GM23338 (cell line): ENCODE measurements at places on chromosomes 2 and 18. TPM values are rescaled to one million over a fixed set of nuclear protein-coding genes. Genes with fewer than 3 reads are reported as not detected.

DNA sequence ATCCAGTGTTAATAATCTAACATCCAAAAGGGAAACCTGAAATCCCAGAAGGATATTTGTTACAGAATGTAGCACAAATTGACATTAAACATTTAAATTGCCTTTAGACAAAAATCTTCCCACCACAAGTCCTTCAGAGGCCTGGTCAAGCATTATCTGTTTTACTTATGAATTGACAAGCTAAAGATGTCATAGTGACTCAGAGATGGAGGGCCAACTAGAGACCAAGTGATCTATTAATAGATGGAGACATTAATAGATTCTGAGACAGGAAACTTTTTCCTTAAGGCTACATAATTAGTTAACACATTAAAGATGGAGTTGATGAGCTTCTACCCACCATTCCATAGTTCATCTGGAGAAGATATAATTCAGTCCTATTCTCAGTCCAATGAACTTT lies 526.2 kb downstream of the IRS1 start:
- no peak for DNase-seq

DNA sequence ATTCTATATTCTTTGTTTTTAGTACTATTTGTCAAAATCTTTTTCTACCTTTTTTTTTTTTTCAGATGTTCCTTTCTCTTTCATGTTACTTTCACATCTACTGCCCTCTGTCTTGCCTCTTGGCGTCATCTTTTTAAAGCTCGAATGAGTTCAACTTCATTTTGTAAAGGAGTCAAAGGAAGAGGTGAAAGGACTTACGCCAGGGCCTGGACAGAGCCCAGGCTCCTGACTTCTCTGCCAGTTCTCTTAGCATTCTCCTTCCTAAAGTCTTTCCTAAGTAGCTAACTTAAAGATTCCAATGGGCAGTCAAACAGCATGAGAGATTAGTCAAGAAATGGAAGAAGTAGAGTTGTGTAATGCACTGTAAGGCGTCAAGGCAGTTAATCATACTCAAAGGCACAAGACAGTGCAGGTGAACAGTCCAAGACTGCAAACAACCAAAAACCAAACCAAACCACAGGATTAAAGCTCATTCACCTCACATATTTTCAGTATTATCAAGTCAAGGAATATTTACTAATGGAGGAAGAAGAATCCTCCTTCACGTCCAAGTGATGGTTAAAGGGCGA lies 301.7 kb downstream of the TCF4 start:
- no peak for DNase-seq

GRCh38 chr2:8819194-8819593 lies 18.2 kb downstream of the KIDINS220 start:
- no peak for DNase-seq

DNA sequence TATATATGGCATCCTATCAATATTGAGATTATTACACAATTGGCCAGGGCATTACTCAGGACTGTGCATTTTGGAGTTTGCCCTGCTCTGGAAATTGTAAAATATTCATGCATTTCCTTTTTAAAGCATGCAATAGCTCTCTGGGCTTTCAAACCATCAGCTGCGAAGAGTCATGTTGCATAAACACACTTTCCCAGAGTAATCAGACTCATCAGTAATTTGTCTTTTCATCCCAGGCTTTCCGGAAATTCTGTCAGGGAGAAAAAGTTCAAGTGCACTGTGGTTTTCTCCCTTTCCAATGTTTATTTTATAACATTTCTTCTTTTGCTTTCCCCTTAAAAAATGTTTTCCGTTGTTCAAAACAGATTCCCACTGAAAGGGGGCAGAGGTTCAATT lies 38.9 kb upstream of the FHL2 start:
- DNase-seq: no peak

DNA sequence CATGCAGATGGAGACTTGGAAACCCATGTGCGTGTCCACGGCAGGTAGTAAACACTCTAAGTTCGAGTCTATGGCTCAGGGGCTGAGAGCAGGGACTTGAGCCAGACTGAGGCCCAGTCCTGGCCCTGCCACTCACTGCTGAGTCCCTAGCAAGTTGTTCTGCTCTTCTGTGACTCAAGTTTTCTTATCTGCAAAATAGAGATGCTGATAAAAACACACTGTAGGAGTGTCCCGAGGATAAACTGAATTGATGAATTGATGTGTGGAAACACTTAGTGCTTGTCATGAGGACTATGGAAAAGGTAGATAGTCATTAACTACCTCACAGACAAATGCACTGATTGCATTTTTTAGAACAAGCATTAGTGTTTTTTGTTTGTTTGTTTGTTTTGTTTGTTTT lies 73.2 kb downstream of the BOLA3 start:
- no peak for DNase-seq

- DNase-seq: no peak
Observed at GRCh38 chr2:223383315-223383714, 218.8 kb downstream of the SCG2 start.

GRCh38 chr2:128272601-128273468 lies 45.8 kb downstream of the HS6ST1 start:
- no peak for DNase-seq

IL18R1 gene
- 0.39 TPM in 1 of 2 replicates, not detected in the other for polyA plus RNA-seq

TNS1 gene
- 1.3 and 2.0 TPM in 2 replicates for polyA plus RNA-seq

G6PC2 gene
- polyA plus RNA-seq: not detected in 2 replicates
